ENCODE measurements at places on chromosomes 3 and 15. TPM values are rescaled to one million over a fixed set of nuclear protein-coding genes. Genes with fewer than 3 reads are reported as not detected.

Gene C3orf20
- total RNA-seq = 0.18 TPM

- DNase-seq = no peak
Measured at GRCh38 chr3:193140381-193140780, 100.6 kb upstream of the PLAAT1 start.

DNA sequence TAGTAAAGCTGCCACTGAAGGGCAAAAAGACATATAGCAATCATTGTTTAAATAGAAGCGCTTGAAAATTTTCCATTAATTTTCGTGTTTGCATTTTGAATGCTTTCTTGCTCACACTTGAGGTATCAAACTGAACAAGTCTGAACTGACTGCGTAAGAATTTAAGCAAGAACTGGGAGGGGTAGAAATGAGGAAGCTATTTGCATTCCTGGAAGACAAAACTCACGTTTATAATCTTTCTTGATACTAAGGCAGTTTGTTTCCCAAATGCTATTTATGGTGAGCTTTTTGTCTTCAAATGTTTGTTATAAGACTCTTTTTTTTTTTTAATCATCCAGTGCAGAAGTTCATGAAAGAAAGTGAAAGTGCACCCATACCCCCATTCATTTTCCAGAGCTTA is 499.8 kb upstream of the TPRG1 start:
- no peak for DNase-seq

Gene POLR2M
- 78.3 TPM for total RNA-seq

Gene C3orf22
- total RNA-seq = not detected

- no peak for DNase-seq
Measured at GRCh38 chr15:64222573-64223366, 59.9 kb upstream of the PPIB start.

- peak; percentile 84 for DNase-seq
Measured at GRCh38 chr3:36944012-36944640, 728 bp downstream of the TRANK1 start.

Gene PARP3
- 18.0 TPM for total RNA-seq

Gene KCNMB2
- not detected for total RNA-seq

DNA sequence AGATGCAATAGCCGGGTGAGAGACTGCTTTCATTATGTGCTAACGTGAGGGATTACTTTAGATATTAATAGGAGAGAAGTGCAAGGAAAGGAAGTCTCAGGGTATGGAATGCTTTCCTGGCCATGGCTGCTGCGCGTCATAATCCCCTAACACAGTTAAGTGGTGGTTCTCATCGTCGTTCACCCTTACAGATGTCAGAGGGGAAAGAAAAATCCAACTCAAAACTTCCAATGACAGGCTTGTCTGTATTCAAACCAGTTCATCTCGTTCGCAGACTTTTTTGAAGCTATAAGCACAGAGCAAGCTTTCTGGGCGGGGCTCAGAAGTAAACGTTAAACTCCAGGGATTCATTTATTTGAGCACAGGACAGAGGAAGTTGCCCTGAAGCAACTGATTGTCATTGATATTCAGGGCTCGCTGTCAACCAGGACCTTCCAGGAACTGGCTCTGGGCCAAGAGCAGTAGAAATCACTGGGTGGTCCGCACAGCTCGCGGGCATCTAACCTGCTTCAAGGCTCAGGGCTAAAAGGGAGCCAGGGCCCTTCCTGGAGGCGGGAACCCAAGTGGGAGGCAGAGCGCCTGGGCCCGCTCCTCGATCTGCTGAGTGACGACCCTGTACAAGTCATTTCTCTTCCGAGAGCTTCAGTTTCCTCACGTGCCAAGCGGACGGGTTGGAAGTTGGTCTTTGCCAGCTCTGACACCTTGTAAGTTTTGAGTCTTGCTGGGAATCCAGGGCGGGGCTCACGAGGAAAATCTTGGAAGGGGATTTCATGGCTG is 1.1 kb upstream of the LPP start:
- DNase-seq = peak; percentile 71

GRCh38 chr3:82978368-82978767 is 1216.9 kb upstream of the GBE1 start:
- DNase-seq = no peak

Gene GUCA1C
- not detected for total RNA-seq

DNA sequence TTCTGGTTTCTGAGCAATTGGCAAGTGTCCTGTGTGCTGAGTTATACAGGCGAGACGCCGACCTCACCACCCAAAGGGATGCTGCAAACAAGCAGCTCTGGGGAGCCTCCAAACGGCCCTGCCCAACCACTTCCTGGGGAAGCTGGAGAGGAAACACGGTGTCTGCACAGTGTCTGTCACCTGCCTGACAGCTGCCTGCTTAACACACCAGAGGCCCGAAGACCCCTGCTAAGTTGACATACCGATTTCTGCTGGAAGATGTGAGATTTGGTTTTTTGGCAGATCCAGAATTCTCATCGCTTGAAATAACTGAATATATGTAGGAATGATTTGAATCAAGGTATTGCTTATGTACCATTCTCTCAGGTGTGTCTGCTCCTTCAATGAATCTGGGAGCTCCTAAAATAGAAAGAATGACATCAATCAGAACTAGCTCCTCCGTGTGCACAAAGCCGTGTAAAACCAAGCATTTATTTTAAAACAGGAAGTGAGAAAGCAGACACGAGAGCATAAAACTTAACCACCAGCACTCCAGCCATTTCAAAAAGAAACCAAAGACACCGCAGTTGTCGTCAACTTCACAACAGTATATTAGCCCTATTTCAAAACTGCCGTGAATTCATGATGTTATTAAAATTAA is 27.2 kb downstream of the LRRC2 start:
- peak; percentile 64 for DNase-seq

DNA sequence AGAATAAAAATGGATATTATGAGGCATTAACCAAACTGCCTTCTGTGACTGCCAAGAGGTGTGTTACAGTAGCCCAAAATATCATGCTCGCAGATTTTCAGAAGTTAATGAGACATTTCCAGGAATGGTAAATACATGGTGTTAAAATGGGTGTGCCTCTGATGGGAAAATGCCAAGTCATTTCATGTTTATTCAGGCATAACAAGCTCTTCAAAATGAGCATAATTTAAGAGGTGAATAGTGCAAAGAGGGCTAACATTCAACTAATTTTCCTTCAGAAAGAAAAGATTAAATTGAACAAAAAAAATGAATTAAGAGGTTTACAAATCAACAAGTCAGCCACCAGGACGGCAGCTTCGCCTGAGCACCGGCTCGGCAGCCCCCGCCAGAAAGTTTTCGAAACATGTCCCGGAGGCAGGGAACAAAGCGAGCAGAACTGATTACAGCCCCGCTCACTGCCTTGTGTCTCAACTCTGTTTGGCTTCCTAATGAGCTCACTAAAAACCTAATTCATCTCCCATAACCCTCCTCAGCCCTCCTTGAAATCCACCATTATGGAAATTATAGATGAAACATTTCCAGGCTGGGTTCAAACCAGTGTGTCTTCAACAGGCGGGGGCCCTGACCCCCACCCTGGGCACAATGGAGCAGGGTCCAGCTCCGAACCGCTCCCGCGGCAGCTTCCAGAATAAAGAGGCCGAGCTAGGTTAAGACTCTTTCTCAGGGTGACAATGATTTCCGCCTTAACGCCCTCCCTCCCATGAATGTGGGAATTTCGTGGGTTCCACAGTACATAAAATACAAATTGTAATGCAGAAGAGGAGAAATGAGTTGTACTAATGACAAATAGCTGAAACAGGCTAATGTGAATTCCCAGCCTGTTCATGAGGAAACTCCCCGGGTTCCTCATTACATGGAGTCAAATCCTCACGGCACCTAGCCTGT is 43.9 kb downstream of the MEIS2 start:
- no peak for DNase-seq

DNA sequence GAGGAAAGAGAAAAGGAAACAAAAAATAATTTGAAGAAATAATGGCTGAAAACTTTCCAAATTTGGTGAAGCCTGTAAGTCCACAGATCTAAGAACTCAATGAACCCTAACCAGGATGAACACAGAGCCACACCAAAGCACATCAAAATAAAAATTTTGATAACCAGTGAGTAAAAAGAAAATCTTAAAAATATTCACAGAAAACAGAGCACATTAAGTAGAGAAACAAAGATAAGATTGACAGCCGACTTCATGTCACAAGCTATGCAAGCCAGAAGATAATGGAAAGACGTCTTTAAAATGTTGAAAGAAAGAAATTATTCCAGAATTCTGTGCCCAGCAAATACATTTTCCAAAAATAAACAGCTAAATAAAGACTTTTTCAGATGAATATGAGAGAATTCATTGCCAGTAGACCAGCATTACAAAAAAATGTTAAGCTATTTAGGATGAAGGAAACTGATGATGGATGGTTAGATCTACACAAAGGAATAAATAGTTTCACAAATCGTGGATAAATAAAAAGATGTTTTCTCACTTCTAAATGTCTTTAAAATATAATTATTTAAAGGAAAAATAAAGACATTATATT is 140.2 kb upstream of the SKOR1 start:
- DNase-seq = no peak

DNA sequence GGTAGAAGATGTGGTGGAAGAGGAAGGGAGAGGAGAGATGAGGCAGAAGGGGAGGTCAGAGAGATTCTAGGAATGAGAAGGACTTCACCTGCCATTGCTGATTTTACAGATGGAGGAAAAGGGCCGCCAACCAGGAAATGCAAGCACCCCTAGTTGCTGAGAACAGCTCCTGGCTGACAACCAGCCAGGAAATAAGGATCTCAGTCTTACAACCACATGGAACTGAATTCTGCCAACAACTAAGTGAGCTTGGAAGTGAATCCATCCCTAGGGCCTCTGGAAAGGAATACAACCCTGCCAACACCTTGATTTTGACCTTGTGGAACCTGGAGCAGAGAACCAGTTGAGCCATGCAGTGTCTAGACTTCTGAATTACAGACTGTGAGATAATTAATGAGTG is 86.6 kb downstream of the EDEM1 start:
- DNase-seq = no peak

Measured in sciatic nerve (tissue), 2 donors.